Hematopoietic multipotent progenitor cell treated with erythropoietin and hydrocortisone succinate and interleukin-3 and kit ligand, for 15 days (in vitro differentiated cells): ENCODE measurements at places on chromosomes 6 and 20.

DNA sequence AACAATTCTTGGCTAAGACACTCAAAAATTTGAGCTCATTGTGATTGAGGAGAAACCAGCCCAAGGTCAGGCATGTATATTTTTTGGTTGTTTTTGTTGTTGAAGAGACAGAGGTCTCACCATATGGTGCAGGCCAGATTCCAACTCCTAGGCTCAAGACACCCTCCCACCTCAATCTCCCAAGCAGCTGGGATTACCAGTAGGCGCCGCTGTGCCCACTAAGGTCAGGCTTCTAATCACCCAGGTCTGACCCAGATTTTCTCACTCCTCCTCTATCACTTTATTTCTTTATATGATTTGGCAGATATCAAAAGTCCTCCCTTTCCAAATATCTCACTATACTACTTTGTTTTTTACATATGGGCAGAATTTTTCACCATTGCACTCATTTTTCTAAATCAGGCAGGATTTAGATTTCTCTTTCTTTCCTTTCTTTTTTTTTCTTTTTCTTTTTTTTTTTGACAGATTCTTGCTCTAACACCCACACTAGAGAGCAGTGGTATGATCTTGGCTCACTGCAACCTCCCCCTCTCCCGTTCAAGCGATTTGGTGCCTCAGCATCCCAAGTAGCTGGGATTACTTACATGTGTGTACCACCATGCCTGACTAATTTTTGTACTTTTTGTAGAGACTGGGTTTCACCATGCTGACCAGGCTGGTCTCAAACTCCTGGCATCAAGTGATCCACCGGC lies 1.7 kb upstream of the C6orf141 start:
- DNase-seq: no peak

DNA sequence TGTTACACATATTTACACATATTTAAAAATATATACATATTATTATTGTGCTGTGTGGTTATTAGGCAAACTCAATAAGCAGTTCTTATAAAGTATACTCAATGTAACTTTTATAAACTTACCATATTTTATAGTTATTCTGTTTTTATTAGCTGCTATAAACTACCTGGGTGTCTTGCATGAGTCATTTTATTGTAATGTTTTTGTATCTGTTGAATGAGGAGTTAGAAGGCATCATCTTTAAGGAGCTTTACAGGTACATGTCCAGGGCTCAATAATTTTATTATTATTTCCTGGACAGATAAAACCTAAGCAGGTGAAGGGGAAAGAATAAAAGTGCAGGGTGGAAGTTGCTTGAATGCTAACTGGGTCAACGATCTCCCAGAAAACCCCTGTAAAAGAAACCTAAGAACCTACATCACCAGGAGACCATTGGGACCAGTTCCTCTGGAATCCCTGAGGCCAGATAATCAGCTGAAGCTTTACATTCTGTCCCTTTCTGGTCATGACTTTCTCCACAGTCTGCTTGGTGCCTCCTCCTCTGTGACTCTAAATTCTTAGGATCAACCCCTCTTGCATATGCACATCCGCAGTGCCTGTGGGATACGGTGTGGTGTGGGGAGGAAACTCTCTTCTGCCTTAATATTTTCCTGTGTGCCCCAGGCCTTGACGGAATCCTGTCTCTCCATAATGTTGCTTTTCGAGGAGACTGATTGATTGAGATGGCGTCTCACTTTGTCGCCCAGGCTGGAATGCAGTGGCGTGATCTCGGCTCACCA lies 38.0 kb downstream of the TRIM38 start:
- no peak for DNase-seq

DNA sequence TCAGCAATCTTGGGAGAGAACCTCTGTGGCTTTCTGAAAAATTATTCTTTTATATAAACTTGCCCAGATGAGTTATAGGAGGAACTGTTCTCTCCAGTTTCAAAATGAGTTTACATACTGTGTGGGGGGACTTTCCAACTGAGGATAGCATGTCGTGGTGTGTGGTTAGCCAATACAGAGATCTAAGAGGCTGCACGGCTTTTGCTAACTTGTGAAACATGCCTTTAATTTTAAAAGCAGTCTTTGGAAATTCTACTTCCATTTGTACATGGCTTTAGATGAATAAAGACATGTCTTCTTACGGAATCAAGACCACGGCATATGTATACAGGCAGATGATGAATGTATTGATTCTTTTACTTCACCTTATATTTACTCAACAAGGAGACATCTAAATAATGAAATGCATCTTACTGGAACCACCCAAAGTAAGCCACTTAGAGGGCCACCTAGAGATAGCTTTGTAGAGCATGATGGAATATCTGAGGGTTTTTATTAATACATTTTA lies 39.8 kb downstream of the HIVEP1 start:
- DNase-seq: no peak

DNA sequence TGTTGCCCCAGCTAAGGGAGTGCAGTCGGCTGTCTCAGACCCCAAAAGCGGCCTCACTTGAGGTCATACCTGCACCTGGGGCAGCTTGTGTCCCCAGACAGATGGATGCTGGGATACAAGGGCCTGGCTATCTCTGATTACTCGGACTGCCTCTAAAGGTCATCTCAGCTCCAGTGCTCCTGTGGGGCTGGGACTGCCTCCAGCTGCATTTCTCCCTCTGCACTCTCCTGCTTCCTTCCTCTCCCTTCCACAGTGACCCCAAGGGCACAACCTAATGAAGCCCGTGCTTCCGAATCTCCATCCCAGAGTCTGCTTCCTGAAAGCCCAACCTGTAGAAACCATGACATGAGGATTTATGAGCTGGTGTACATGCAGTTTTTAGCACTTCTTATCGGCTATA lies 22.8 kb upstream of the OCSTAMP start:
- DNase-seq: no peak

- no peak for DNase-seq
Measured at GRCh38 chr6:113451049-113451448, 406.1 kb upstream of the MARCKS start.

DNA sequence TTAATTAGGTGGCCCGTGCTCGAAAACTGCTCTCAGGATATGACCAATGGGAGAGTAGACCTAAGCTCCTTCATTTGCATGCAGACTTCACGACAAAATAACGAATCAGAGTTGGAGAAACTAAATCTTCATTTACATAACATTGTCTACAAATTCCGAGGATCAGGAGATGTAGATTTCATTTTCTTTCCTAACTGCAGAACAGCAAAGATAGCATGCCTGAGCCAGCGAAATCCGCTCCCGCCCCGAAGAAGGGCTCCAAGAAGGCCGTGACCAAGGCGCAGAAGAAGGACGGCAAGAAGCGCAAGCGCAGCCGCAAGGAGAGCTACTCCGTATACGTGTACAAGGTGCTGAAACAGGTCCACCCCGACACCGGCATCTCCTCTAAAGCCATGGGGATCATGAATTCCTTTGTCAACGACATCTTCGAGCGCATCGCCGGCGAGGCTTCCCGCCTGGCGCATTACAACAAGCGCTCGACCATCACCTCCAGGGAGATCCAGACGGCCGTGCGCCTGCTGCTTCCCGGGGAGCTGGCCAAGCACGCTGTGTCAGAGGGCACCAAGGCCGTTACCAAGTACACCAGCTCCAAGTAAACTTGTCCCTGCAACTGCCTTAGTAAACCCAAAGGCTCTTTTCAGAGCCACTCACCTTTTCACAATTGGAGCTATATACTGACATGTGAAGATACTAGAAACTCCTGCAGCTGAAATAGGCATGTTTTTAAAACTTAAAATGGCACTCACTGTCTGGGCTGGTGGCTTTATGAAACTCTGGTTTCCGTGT lies 96.5 kb downstream of the HFE start:
- peak; percentile 92 for DNase-seq

GRCh38 chr6:72740135-72740534 lies 118.3 kb downstream of the KCNQ5 start:
- DNase-seq: no peak

DNA sequence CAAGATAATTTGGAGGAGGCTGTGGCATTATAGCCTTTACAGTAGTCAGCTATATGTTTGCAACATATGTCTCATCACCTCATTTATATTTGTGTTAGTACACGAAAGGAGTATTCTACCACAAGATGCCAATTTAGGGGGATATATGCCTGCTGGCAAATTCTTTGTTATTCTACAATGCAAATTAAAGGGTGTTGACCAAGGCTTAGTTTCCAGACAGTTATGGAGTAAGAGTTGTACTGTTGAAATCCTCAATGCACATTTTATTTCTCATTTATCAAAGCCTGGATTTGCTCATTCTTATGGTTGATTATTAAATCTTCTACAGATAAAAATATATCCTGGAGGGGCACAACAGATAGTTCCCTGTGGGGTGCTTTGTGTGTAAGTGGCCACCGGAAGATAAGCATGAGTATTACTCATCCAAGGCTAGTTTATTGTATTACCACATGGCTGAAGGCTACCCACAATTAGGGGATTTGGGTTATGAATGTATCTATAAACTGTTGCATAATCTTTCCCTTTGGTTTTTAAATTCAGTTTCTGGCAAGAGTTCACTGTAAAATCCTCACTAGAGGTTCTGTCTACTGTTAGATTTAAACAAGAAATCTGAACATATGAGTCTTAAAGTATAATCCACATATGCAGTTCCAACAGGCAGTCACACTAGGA lies 9.0 kb downstream of the CST9 start:
- no peak for DNase-seq

DNA sequence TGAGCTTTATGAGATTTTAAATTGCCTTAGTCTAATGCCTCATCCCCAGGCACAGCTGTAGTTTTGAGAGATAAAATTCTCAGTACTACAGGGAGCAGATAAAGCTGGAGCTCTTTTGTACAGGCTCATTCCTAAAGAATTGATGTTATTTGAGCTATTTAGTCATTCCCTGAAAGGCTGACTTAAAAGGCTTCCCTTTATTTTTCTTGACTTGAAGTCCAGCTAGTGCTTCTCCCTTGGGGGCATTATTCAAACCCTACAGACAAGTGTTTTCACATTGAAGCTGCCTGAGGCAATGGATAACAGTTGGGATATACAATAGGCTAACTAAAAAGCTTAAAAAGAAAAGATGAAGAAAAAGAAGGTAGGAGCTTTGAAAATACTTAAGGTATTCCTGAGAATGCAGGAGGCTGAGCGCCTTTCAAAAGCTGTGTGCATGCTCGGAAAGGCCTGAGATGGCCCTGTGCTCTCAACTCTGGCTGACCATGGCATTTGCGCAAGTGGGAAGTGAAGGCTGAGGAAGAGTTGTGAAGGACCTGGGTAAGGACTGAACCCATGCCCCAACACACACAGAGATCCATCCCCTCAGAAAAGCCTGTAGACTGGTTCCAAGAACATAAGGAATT lies 315.1 kb downstream of the SMOC2 start:
- no peak for DNase-seq

GRCh38 chr6:139778688-139779087 lies 404.2 kb upstream of the CITED2 start:
- DNase-seq: no peak

- DNase-seq: no peak
Measured at GRCh38 chr20:49284818-49285217, 7.0 kb upstream of the ZNFX1 start.

DNA sequence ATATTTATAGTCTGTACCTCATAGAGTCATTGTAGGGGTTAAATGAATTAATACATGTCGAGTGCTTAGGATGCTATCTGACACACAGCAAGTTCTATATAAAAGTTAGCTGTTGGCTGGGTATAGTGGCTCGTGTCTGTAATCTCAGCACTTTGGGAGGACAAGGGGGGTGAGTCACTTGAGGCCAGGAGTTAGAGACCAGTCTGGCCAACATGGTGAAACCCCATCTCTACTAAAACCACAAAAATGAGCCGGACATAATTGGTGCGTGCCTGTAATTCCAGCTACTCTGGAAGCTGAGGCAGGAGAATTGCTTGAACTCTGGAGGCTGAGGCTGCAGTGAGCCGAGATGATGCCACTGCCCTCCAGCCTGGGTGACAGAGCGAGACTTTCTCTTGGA lies 222.9 kb downstream of the UBE3D start:
- DNase-seq: no peak

DNA sequence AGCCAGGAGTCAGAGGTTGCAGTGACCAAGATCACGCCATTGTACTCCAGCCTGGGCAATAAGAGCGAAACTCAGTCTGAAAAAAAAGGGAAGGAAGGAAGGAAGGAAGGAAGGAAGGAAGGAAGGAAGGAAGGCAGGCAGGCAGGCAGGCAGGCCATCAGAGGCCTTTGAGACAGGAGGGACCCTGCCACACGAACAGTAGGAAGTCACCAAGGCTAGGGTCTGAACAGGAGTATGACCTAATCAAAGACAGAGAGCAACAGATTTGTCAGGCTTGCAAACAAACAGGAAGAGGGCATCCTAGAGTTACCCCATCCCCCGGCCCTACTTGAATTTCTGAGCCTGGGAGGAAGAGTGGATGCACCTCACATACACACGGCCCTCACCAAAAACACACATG lies 67.1 kb downstream of the FGD2 start:
- no peak for DNase-seq

DNA sequence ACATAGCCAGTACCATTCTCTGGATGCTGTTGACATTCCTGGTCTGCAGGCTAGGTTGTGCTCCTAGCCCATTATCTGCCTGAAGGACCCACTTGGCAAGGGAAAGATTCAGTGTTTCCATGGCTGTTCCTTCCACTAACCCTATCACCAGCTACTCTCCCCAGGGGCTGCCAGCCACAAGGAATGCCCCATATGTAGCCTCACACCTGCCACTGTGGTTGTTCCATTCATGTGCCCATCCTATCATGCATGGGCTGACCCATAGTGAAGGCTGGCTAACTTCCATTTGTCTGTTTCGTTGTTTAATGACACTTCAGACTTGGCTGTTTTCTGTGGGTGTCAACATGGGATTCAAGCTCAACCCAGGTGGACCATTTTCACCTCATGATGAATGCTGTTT lies 25.6 kb upstream of the HLA-A start:
- DNase-seq: no peak

GRCh38 chr6:154403788-154404187 lies 47.2 kb upstream of the IPCEF1 start:
- DNase-seq: no peak
